ENCODE measurements at places on chromosomes 5 and 9.
A peak's percentile ranks its signal among the peaks of the same experiment; 100 is the strongest.

DNA sequence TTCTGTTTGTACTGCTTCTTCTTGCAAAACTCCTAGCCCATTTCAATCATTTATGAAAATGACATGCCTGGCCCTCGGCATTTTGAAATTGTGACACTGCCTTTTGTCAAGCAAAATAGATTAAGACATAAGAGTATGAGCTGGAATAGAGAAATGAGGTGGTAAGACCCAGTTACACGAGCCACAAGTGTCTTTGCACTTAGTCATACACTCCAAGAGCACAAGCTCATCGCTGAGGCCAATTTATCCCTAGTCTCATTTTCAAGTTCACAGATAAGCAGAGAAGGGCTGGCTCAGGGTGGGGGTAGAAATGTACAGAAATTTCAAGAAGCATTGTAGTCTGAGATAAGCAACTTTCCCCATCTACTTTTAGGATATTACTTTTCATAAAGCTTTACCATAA, 40.6 kb upstream of the MAP1B start:
- DNase-seq = no peak

- no peak for DNase-seq
These were observed 191.3 kb upstream of the MPDZ start for GRCh38 chr9:13470836-13471235.

DNA sequence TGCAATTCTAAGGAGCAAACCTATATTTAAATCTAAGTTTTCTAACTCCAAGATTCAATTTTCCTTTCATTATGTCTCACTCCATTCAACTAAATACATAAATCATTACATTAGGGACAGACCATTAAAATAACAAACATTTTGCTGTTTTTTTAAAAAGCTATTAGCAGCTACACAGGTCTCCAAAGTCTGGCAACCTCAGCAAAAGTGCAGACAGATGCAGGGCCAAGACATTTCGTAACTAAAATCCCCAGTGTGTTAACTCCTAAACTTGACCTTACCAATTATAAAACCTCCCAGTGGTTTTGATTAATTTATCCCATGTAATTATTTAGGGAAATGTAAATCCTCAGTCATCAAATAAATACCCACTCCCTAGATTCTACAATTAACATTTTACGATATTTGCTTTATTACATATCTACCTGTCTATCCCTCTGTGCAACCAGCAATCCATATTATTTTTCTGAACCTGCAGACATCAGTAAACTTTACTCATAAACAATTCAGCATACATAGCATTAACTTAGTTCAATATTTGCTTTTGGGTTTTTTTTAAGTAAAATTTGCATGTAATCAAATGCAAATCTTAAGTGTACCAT, 64.7 kb downstream of the RGS7BP start:
- no peak for DNase-seq

DNA sequence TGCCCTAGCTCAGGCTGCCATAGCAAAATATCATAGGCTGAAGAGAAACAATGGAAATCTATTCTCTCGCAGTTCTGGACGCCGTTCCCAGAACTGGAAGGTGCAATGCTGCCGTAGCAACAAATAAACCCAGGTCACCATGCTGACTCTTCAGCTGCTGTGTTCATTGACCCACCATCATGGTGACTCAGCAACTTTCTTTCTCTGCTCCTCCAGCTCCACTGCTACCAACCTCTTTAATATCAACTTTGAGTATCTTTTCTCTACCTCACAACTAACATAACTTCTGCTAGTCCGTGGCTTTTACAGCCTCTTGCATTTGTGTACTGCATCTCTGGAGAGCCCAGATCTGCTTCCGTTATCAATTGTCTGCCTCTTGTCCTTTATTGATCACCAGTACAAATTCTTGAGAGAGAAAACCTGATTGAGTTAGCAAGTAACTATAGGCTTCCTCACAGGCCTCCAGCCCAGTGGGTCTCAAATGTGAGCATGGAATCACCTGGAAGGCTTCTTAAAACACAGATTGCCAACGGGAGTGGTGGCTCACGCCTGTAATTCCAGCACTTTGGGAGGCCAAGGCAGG, 47.3 kb upstream of the SLC30A5 start:
- DNase-seq = peak; percentile 49

GRCh38 chr5:74994826-74995225, 57.5 kb downstream of the GCNT4 start:
- DNase-seq = no peak

DNA sequence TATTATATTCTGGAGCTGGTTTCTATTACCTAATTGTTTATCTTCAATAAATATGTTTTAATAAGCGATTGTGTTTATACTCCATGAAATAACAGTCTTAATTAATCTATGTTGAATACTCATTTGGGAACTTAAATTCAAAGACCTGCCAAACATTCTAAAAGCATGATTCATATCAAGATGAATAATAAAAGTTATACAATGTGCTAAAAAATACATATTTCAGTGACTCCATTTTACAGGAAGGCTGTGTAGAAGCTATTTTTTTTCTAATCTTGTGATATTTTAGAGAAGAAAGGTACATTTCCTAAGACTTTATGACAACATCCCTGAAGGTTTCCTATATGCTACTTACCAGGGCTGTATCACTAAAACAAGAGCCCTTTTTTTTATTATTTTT, 417.9 kb downstream of the NFIB start:
- no peak for DNase-seq

GRCh38 chr9:94824913-94825610, 98.6 kb downstream of the AOPEP start:
- DNase-seq = no peak

DNA sequence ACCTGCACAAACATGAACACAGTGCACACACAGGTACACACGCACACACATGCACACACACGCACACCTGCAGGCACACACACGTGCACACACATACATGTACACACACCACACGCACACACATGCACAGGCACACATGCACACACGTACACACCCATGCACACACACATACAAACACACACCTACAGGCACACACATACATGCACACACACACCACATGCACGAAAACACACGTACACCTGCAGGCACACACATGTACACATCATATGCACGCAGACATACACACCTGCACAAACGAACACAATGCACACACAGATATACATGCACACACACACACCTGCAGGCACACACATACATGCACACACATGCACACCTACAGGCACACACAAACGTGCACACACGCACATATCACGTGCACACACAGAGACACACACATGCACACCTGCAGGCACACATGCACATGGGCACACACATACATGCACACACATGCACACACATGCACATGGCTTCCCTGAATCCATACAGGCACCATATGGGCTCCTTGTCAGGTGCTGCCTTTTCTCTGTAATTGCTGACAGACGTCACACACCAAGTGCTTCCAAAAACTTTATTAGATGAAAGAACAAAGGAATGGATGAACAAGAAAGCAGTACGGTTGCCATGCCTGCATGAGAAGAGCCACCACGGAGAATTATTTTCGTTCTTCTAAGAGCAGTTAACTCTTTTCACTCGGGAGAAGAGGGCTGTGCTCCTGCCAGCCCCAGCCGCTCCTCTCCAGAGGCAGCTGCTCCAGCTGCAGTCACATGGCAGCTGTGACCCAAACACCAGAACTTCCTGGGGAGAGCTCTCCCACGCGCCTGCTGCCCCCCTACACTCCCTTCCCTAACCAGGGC, 57.2 kb downstream of the EXD3 start:
- peak; percentile 8 for DNase-seq

- DNase-seq = no peak
These were observed 996.4 kb upstream of the WWC1 start for GRCh38 chr5:167294882-167295680.

DNA sequence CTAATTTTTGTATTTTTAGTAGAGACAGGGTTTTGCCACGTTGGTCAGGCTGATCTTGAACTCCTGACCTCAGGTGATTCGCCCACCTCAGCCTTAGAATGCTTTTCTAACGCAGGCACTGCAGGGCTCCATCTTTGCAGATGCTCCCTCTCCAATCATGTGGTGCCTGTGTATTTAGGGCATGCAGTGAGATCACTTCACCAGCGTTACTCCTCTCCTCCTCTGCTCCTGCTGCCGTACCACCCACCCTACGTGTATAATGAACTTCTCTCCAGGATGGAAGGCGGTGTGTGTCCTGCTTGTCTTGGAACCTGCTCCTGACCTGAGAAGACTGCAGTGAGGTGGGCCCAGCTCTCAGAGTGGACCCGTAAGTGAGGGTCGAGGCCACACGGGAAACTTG, 13.6 kb upstream of the CFAP157 start:
- DNase-seq = no peak

DNA sequence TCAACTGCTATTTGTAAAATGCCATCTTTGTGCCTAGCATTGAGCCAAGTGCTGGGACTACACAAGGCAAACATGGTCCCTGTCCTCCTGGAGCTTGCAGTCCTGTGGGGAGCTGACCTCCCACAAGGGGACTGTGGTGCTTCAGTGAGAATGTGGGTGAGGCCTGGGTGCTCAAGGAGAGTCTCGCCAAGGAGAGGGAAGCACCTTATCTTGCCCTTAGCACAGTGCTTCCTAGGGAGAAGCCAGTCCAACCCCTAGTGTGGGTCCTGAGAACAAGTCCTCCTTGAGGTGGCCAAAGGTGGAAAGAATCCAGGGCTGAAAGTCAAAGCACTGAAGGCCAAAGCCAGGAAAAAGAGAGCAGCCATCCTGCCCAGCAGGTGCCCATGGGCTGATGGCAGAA, 31.1 kb upstream of the MVB12B start:
- no peak for DNase-seq

DNA sequence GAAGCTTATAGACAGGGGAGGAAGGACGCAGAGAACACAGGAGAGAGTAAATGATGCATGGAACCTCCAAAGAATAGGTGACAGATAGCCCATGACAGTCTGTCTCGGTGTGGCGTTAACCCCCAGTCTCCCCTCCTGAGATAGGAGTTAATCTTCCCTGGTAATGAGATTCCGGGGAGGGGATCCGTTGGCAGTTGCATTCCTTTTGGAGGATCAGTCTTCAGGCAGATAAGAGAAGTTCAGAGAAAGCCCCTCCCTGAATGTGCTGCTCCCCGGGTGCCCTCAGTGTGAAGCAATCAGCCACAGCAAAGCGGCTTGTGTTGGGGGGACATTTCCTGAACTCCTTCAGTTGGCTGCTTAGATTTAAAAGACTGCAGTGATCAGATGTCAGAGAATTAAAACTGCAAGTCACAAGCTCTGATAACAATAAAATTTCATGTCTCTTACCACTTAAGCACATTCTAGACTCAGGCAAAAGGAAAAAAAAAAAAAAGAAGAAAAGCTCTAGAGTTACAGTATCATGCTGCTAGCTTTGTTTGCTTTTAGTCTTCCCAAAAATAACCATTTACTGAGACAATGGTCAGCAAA, 121.1 kb downstream of the EGFLAM start:
- DNase-seq = no peak

- no peak for DNase-seq
These were observed 51.2 kb upstream of the SPRY4 start for GRCh38 chr5:142375944-142376411.

Data from left lobe of liver (tissue), 2 donors.